ENCODE measurements at places on chromosomes 7 and 10.

GRCh38 chr7:88167223-88167622 lies 52.6 kb downstream of the SRI start:
- no peak for DNase-seq

DNA sequence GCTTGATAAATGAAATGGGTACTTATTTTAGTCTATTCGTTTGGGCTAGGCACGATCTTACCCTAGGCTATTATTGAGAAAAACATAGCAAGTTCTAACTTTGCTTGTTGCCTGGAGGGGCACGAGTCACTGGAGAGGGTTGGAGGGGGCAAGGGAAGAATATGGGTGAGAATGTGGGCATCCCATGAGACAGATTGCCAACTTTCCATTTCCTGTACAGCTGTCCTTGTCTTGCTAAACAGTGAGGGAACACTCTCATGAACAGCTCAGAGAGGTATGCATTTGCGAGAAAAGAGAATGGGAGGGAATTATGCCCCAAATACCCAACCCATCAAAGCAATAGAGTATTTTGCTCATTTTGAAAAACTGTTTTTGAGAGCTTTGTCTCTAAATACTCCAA lies 9.2 kb downstream of the CDHR3 start:
- no peak for DNase-seq

DNA sequence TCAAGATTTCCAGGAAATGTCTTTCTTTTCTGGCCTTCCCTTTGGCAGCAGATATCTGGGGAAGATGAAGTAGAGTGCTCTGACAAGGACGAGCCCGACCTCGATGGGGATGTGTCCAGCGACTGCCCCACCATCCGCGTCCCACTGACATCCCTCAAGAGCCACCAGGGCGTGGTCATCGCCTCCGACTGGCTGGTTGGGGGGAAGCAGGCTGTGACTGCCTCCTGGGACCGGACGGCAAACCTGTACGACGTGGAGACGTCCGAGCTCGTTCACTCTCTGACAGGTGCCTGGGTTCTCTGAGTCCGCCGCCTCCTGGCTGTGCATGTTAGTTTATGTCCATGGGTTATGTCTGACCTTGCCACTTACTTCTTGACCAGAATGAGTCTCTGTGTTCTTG lies 47.4 kb downstream of the WDR37 start:
- DNase-seq, result no peak

- peak; percentile 3 for DNase-seq
Observed at GRCh38 chr10:123241391-123242141, 87.4 kb downstream of the BUB3 start.

DNA sequence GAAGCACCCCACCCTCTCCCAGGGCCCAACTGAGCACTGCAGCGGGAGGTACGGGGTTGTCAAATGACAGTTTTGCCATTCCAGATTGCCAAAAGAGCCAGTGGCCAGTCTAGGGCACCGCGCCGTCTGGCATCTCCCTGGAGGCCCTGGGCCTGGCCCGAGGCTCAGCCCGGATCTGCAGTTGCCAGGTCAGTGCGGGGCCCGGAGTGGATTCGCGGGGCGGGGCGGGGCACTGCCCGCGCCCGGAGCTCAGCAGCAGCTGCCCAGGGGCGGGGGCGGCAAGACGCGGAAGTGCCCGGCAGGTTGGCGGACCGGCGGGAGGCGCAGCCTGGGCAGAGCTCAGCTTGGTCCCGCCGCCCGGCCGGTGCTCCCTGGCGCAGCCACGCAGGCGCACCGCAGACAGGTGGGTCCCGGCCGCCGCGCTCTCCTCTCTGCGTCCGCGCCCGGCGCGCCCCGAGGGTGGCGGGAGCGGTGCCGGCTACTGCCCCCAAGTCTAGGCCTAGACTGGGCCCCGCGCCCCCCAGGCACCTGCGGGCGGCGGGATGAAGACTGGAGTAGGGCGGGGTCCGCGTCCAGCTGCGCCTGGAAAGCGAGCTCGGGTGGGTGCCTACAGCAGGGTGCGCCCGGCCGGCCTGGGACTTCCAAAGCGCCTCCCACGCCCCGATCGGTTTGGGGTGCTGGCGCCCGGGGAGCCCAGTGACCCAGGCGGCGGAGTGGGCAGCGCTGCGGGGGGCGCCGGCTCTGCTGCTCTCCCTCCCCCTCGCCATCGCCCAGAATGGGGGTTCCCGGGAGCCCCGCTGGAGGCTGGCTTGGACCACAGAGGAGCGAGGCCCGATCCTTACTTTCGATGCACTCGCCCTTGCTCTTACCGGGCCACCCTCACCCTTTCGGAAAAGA lies at the start of gene IRF5:
Gene IRF5, plus strand, starts transcription at position 281 of the 897 bp plus-strand sequence. CDS start 4,155 bp downstream, outside the sequence.
- no peak for DNase-seq

DNA sequence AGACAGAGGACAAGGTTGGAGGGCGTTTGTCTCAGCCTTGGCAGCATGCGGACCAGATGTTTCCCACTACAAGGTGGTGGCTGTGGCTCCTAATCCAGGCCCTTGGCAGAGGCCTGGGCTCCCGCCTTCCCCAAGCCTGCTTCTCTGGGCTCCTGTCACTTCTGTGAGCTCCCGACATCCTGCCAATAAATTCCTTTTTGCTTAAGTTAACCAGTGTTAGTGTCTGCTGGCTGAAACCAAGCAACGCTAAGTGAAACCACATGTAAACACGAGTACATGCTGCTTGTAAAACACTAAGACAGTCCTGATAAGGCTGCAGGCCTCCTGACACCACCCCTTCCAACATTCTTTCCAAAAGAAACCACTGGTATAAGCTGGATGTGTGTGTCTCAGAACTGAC lies 263.6 kb upstream of the ZMIZ1 start:
- DNase-seq, result no peak

DNA sequence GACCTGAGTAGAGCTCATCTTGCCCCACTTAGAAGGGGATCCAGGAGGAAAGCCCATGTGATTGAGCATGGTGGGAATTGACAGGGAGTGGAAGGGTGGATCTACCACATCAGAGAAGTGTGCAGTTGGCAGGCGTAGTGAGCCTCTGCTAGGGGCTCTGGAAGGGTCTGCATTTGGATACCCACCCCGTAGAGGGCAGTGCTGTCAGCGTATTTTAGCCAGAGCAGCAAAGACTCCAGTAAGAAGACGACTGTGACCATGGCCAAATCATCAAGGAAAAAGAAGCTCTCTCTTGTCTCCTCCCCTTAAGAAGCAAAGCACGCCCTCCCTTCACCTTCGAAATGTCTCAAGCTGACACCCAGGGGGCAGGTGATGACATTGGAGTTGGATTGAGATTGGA lies 68.8 kb upstream of the INHBA start:
- no peak for DNase-seq

DNA sequence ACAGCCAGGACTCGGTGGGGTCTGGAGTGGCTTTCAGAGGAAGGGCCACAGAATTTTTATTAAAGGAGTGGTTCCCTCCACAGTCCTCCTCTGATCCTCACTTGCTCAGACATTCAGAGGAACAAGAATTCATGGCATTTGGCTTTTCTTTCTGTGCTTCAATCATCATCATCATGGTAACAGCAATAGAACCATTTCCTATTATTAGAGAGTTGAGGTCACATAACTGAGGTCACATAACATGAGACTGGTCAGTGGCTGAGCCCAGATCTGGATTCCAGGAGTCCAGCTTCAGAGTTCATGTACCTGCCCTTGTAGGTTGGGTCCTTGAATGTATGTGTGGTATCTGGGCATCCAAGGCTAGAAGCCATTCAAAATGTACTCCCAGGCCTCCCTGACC lies 177.3 kb upstream of the GRB10 start:
- DNase-seq, result no peak

DNA sequence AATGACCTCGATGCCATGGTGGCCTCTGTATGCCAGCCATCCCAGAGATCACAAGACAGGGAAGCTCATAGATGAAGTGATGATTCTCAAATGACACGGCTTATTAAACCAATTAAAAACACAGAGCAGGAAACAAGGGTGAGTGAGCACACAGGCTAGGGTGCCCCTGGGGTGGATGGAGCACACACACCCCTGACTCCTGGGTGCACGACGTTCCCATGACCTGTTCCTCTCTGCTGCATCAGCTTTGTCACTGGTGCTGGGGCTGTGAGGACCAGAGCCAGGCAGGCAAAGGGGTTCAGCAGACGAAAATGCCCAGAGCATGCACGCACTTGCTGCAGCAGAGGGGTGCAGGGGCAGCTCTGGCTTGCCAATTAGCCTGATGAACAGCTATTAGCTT lies 86.5 kb upstream of the LRRC4 start:
- DNase-seq, result no peak

- no peak for DNase-seq
Observed at GRCh38 chr7:98805956-98806838, 63.6 kb downstream of the TMEM130 start.

GRCh38 chr7:144668503-144668902 lies 167.3 kb downstream of the TPK1 start:
- no peak for DNase-seq

DNA sequence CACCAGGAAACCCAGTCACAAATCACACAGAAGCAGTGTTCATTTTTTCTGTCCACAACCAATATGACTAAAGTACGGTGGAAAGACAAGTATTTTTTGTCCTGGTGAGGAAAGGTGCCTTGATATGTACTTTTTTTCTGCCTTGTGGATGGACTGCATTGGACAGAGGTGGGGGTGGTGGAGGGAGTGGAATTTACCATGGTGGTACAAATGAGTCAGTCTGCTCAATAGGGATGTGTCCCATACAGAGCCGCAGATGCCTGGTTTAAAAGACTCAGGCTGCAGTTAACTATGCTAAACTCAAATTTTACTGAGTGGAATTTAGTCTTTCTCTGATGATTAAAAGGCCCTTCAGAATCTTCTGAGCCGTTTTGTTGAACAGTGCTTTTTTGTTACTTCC lies 674.5 kb upstream of the GALNT17 start:
- no peak for DNase-seq

- DNase-seq, result no peak
Observed at GRCh38 chr7:78074713-78075112, 276.1 kb downstream of the PHTF2 start.

DNA sequence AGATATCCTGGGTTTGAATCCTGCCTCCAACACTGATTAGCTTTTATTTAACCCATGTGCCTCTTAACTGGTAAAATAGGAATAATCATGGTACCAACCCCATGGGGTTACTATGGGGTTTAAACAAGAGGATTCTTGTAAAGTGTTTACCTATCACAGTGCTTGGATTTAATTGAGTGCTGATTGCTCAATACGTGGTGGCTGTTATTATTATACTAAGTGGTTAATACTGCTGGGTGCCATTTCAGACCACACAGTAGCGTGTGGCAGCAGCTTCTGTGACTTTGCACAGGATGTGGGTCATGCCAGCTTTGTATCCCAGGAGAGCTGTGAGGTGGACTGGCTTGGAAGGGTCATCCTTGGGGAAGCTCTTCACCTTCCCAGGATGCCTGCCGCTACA lies 177.2 kb downstream of the SEC23IP start:
- no peak for DNase-seq

DNA sequence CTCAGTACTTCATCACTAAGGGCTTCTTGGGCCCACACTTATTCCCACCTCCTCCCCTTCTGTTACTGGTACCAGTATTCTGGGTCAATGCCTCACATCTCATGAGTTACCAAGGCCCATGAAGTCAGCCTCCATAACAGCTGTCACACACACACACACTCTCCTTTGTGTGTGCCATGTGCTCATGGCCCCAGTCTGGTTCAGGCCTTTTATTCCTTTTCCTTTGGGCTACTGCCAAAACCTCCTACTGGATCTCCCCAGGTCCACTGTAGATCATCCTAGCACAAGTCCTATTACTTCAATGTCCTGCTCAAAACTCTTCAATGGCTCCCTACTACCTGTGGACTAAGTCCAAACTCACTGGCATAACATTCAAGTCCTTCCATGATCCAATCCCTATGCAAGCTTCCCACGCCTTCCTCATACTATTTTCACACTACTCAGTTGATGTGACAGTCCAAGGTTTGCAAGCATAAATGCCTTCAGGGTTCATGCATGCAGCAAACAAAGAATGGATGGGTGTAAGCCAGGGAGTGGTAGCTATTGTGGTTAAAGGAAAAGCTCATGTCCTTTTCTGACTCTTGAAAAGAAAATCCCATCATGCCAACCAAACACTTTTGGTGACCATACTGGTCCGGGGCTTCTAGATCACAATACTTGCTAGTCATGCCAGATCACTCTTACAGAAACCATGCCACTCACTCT lies 68.1 kb downstream of the CCDC6 start:
- no peak for DNase-seq

DNA sequence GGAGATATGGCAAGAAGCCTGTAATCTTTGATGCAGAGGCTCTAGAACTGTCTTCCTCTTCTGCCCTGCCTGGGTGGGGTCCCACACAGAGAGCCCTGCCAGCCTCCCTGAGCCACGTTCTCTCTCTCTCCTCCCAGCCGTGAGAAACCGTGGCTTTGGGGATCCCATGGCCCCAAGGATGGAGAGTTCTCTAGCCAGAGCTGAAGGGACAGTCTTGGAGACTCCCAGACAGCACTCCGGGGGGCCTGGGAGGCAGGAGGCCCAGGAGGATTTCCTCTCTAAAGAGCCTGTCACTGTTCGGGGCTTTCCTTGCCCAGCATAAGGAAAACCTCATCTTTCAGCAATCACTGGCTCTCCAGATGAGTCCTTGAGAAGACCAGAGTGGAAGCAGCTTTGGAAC lies 227.1 kb downstream of the ARHGAP12 start:
- no peak for DNase-seq

GRCh38 chr10:67664942-67665341 lies 31.1 kb downstream of the CTNNA3 start:
- DNase-seq, result no peak

DNA sequence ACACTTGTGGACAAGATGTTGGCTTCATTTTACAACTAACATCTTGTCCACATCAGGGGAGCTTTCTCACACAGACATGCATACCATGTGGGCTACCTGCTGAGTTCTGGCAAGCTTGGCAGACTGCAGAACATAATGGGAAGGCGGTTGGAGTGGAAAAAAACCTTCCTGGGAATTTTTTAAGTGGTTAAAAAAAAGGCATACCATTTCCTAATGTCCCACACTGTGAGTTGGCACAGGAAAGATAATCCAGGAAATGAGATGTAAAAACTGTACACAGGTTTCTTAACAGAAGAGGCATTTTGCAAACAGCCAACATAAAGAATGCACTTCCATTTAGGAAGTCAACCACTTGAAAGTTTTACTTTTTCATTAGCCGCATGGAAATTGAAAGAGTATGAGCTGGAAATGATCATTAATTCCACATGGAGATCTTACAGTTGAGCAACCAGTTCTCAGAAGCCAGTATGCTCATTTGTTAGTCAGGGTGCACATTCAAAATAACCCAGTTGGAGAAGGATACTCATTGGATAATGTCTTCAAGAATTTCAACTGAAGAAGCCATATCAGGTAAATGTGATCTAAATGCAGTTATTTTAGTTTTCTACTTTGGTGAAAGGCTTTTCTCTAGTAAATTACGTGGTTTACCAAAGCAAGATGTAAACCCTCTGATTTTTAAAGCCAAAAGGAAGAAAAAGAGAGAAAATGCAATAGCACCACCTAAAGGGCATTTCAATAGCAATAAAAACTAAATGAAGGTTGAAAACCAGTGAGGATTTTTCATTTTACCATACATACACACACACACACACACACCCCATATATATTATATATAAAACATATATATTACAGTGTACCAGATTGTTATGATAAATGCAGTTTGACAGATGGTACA lies 194.0 kb downstream of the TAX1BP1 start:
- DNase-seq, result no peak

Data from activated T-cell treated with anti-CD3 and anti-CD28 coated beads for 24 hours (primary cell).